Activated T-cell treated with anti-CD3 and anti-CD28 coated beads for 1 hour (primary cell): ENCODE measurements at places on chromosomes 7 and 10.

DNA sequence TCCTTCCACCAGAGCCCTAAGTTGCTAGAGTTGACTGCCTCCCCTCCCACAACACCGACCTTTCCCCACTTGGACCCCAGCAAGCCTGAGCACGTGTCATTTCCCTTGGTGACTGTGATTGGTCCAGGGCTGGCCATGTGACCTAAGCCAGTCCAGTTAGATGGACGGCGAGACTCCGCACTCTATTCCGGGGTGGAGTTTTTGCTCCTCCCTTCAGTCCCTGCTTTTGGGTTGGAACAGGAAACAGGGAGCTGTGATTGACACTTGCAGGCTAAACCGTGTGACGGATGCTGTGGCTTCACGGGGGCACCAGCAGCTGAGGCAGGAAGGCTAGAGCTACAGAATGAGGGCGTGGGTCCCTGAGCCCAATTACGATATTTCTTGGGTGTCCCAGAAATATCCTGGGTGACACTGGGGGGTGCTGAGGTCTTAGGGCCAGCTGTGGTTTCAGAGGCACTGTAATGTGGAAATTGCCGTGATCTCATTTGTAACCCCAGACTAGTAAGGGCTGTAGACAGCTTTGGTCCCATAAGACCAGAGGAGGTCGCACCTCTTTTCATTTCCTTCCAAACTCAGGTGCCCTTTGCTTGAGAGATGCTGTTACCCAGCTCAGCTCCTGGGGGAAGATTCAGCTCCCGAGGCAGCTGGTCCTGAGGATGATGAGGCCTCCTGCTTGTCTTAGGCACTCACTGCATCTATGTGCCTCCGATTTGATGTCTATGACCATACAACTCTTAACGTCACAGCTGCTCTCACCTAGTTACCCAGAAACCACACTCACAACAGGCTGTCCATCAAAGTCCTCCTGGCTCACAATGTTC lies 102.7 kb upstream of the NPTX2 start:
- no peak for DNase-seq

GRCh38 chr10:121764233-121764942 lies 163.4 kb downstream of the ATE1 start:
- no peak for DNase-seq

GRCh38 chr10:77036993-77037734 lies 600.4 kb downstream of the KCNMA1 start:
- DNase-seq = no peak

GRCh38 chr10:44832595-44833390 lies 78.3 kb upstream of the TMEM72 start:
- no peak for DNase-seq

- no peak for DNase-seq
Measured at GRCh38 chr7:17845197-17845547, 95.1 kb downstream of the SNX13 start.

DNA sequence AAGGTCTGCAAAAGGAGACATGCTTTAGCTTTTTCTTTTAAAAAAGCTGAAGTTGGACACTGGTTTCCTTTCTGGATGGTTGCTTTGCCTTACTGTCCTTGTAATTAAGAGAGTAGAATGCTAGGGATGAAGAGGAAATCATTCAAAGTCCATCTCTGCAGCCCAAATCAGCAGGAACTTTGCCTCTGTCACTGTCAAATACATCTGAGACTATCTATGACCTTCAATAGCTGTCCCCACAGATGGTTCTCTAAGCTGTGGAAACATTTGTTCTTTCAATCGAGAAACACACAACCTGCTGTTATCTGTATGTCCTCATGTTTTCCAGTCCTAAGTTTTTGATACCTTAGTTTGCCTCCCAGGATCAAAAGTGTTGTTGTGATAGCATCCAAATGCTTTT lies 117.5 kb downstream of the SORBS1 start:
- no peak for DNase-seq

DNA sequence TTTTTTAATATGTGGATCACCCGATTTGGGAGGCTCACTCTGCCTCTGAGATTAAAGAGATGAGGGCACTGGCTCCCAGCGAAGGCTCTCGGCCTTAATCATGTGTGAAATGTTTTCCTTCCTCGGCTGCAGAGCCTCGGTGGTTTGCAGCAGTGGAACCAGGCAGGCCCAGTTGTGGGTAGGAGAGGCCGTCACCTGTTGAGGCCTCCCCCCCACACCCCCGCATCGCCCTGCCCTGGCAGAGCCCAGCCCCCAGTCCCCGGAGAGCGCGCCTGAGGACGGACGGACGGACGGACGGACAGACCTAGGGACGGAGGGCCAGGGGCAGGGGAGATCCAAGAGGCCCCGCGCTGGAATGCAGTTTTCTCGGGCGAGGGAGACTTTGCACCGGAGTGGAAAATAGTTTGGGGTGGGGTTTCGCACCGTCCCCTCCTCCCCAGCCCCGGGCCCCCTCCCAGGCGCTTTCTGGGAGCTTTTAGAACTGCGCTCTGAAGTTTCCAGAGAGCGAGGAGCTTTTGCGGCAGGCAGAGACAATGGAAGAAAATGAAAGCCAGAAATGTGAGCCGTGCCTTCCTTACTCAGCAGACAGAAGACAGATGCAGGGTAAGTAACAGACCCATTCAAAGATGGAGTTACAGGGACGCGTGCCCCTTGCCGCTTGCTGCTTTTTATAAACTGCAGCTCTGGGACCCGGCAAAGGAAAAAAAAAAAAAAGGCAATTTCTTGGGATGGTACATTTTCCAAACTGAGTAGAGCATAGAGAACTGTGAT lies at the start of gene KIAA1217:
TSS of gene KIAA1217 (plus strand) at position 478 of the 771 bp plus-strand sequence. CDS start at position 534, 56 bp downstream.
- DNase-seq = no peak

GRCh38 chr10:13086056-13086455 lies 13.9 kb upstream of the OPTN start:
- DNase-seq = no peak

- DNase-seq = no peak
Measured at GRCh38 chr7:73991522-73992100, 36.4 kb upstream of the ELN start.

GRCh38 chr7:66356277-66356721 lies 151.2 kb downstream of the TPST1 start:
- no peak for DNase-seq

DNA sequence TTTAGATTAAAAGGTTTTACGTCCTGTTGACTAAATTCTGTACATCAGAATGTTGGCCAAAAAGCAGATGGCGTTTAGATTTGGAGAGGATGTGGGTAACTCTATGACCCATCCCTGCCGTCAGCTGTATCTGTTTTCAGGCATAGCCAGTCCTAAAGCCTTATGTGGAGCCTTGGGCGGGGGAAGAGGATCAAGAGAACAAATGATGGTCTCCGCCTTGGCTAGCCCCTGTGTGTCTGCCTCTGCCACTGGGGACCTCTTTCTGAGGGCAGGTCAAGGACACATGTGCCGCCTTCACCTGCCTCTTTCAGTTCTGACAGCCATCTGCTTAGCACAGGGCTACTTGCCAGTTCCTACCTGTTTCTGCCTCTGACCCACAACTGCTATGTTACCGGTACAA lies 24.1 kb downstream of the PDSS1 start:
- no peak for DNase-seq

DNA sequence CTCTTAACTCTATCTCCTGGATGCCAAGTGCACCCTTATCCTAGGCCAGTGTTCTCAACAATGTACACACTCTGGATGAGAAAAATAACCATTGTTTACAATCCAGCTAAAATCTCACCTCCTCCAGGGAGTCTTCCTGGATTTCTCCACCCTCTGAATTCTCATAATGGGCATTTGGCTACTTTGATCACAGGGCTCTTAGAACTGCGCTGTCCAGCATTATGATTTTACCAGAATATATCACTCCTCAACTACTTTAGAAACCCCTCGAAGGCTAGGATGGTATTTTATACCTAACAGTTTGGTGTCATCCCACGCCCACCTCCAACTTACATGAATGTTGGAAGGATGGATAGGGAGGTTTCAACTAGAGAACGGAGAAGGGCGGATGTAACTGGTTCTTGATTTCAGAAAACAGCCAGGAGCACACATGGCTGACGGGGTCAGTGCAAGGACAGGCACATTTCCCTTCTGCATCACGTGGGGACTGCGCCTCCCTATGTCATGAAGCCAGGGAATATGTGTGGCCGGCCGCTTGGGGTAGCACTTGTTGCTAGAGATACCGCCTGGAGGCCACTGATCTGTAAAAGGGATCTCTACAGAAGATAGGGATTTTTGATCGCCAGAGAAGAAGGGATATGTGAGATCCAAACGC lies 1.2 kb upstream of the ATP6V0E2 start:
- DNase-seq = no peak

DNA sequence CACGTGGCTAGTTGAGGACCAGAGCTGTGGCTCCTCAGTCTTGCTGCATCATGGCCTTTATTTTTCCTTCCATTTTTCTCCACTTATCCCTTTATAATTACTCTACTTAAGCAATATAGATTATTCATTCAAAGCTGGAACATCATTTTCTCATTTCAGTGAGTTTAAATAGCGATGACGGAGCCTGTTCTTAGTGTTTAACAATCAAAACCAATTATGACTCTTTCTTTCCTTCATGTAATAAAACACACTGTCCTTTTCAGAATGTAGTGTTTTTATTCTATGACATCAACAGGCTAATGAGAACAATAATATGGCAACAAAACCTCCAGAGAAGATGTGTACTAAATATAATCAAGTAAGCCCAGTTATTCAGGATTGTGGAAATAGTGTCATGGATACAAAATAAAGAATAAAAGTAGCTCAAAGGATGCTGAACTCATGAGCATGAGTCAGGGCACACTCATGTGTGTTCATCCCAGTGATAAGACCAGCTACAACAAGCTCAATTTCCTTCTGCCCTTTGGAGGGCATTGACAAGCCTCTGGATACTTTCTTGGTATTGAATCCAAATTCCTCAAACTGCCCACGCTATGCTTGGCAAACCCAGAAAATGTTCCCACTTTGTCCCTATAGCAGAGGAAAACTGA lies 188.4 kb downstream of the CYP26A1 start:
- DNase-seq = no peak

DNA sequence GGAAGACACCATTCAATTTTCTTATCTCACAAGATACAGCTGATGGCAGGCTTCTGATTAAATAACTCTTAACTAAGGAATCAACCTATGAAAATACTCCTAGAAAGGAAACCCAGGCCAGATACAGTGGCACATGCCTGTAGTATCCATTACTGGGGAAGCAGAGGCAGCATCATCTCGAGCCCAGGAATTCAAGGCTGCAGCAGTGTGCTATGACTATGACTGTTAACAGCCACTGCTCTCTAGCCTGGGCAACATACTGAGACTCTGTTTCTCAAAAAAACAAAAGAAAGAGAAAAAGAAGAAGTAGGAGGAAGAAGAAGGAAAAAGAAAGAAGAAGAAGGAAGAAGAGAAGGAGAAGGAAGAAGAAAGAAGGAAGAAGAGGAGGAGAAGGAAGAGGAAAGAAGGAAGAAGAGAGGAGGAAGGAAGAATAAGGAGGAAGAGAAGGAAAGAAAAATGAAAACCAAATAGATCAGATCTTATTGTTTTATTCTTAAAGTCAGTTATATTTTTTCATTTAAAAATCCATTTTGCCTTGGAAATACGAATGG lies 18.0 kb downstream of the DPY19L1 start:
- no peak for DNase-seq
